ENCODE measurements at places on chromosomes 1 and 21. TPM values are rescaled to one million over a fixed set of nuclear protein-coding genes. Genes with fewer than 3 reads are reported as not detected.

- H3K4me3 ChIP-seq = no peak overlapping the region
- no peak for DNase-seq
- no peak overlapping the region for H3K27ac ChIP-seq
- H3K27me3 ChIP-seq = peaks cover 5% of the 10 kb centered on the region
- no peaks in the 10 kb centered on the region for H3K36me3 ChIP-seq
- peaks cover 13% of the 10 kb centered on the region for H3K4me1 ChIP-seq
Observed at GRCh38 chr1:24206083-24206464, 19.0 kb upstream of the IFNLR1 start.

Gene MROH9
- not detected for total RNA-seq

Gene TFAP2E
- 0.38 TPM for total RNA-seq

- H3K4me3 ChIP-seq = no peak overlapping the region
- H3K4me1 ChIP-seq = peaks cover 2% of the 10 kb centered on the region
- no peaks in the 10 kb centered on the region for H3K27me3 ChIP-seq
- no peak for DNase-seq
- no peak overlapping the region for H3K27ac ChIP-seq
Observed at GRCh38 chr1:10424034-10424433, 6.2 kb upstream of the CENPS start.

- DNase-seq = no peak
- no peak overlapping the region for H3K4me3 ChIP-seq
- H3K36me3 ChIP-seq = no peaks in the 10 kb centered on the region
- H3K4me1 ChIP-seq = peaks cover 4% of the 10 kb centered on the region
- no peak overlapping the region for H3K27ac ChIP-seq
- H3K27me3 ChIP-seq = peaks cover 5% of the 10 kb centered on the region
Observed at GRCh38 chr21:42313501-42313969, 1.7 kb downstream of the TFF3 start.

DNA sequence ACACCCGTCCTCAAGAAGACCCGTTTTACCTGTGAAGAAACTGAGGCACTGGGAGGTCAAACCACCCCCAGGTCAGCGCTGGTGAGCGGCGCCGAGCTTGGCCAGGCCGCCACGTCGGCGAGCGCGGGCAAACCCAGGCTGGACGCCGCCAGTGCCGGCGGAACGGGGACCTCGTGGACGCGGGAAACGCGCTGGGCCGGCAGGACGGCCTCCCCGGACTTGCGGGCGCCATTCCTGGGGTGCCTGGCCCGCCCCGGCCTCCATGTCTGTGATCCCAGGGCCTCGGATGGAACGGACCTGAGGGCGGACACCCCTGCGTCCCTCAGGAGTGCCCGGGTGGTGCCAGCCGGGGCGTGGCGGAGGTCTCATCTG is 764 bp upstream of the SUMO3 start:
- peaks cover 4% of the 10 kb centered on the region for H3K36me3 ChIP-seq
- H3K27ac ChIP-seq = no peak overlapping the region
- H3K4me1 ChIP-seq = peaks cover 6% of the 10 kb centered on the region
- H3K27me3 ChIP-seq = no peaks in the 10 kb centered on the region

DNA sequence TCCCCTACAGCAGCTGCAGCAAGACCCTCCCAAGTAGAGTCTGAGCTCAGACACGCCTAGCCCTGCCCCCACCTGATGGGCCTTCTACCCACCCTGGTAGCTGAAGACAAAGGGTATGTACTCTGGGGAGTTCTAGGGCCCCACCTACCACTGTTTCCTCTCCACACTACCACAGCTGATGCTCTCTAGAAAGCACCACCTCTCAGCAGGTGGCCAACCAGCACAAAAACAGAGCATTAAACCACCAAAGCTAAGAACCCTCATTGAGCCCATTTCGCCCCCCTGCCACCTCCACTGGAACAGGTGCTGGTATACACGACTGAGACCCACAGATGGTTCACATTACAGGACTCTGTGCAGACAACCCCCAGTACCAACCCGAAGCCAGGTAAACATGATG is 258.9 kb downstream of the SETD4 start:
- H3K4me1 ChIP-seq = no peaks in the 10 kb centered on the region
- no peak overlapping the region for H3K27ac ChIP-seq
- H3K27me3 ChIP-seq = peaks cover 8% of the 10 kb centered on the region
- no peak overlapping the region for H3K4me3 ChIP-seq

- no peak for DNase-seq
- H3K4me3 ChIP-seq = no peak overlapping the region
- H3K36me3 ChIP-seq = peaks cover 19% of the 10 kb centered on the region
- H3K27ac ChIP-seq = no peak overlapping the region
Observed at GRCh38 chr1:70288166-70288565, 66.4 kb downstream of the ANKRD13C start.

Gene ASCL5
- not detected for total RNA-seq

Gene COL16A1
- total RNA-seq = not detected

Gene AZIN2
- 1.4 TPM for total RNA-seq
